ENCODE measurements at places on chromosomes 12 and 14. TPM values are rescaled to one million over a fixed set of nuclear protein-coding genes. Genes with fewer than 3 reads are reported as not detected.

OAS2 gene
- 22.2 TPM for total RNA-seq

TGFB3 gene
- 2.9 TPM for total RNA-seq

SPIC gene
- total RNA-seq, result not detected

CLEC14A gene
- total RNA-seq, result not detected

MIP gene
- not detected for total RNA-seq

FGF6 gene
- total RNA-seq, result not detected

DLK1 gene
- total RNA-seq, result not detected

C1QL4 gene
- 0.10 TPM for total RNA-seq
